Dorsolateral prefrontal cortex (tissue), 122 donors: ENCODE measurements at places on chromosomes 5 and 9.

- no peak for DNase-seq
These were observed 8.3 kb upstream of the SPATA31C1 start for GRCh38 chr9:87909310-87910041.

- DNase-seq = no peak
These were observed 19.8 kb downstream of the JADE2 start for GRCh38 chr5:134545070-134545868.

DNA sequence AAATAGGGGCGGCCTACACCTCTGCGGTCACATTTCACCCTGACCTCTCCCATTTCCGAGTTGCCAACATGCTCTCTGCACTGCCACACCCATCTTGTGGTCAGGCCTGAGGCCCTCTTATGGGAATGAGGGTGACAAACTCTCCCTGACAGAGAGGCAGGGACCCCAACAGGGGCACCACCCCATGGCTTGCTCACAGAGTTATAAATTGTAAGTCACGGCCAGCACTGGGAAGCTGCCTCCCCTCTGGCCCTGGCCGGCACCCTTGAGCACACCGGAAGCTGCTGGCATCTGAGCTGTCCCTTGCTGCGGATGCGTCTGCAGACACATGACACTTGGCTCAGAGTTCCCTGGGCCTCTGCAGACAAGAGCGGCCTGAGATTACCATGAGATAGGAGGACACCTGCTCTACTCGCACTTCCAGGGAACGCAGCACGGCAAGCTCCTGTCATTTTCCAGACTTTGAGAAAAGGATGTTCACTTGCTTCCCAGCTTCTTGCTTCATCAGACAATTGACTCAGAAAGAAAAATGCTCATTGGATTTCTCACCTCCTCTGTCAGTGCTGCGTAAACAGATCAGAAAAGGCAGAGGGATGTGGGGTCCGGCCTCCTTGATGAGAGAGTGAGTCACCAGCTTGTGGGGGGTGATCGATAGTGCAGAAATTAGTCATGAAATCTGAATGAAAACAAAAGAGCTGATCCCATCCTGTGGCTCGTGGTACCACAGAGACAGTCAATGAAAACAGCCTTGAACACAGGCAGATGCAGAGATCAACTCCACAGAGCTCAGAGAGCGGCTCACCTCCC lies 269.8 kb downstream of the SYK start:
- DNase-seq = no peak

- DNase-seq = no peak
These were observed 85.3 kb upstream of the CD180 start for GRCh38 chr5:67281874-67282273.

- DNase-seq = no peak
These were observed 60.6 kb upstream of the PTPN3 start for GRCh38 chr9:109558718-109559151.

- DNase-seq = no peak
These were observed 16.4 kb downstream of the C5orf63 start for GRCh38 chr5:127056896-127057295.

DNA sequence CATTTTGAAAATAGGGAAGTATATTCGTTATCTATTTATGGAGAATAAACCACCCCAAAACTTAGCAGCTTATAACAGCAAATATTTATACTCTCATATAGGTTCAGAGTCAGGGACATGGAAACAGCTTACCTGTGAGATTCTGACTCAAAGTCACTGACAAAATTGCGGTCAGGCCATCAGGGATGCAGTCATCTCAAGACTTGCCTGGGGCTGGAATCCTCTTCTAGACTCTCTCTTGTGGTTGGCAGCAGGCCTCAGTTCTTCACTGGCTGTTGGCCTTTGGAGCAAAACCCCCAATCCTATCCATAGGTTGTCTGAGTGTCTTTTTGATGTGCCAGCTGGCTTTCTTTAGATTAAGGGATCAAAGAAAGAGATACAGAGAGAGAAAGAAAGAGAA lies 275.6 kb downstream of the SEC61B start:
- no peak for DNase-seq

- peak; percentile 33 for DNase-seq
These were observed at the start of gene PPIC for GRCh38 chr5:123036391-123037103. PPIC (minus strand) TSS chr5:123036725; CDS start chr5:123036625, 100 bp downstream.

GRCh38 chr5:52802272-52802973 lies 14.7 kb downstream of the ITGA1 start:
- no peak for DNase-seq

GRCh38 chr9:122807271-122807900 lies 7.5 kb downstream of the OR1K1 start:
- DNase-seq = no peak

GRCh38 chr5:41863871-41864486 lies 6.2 kb downstream of the OXCT1 start:
- no peak for DNase-seq

GRCh38 chr9:117359910-117360309 lies 54.9 kb downstream of the ASTN2 start:
- DNase-seq = no peak

DNA sequence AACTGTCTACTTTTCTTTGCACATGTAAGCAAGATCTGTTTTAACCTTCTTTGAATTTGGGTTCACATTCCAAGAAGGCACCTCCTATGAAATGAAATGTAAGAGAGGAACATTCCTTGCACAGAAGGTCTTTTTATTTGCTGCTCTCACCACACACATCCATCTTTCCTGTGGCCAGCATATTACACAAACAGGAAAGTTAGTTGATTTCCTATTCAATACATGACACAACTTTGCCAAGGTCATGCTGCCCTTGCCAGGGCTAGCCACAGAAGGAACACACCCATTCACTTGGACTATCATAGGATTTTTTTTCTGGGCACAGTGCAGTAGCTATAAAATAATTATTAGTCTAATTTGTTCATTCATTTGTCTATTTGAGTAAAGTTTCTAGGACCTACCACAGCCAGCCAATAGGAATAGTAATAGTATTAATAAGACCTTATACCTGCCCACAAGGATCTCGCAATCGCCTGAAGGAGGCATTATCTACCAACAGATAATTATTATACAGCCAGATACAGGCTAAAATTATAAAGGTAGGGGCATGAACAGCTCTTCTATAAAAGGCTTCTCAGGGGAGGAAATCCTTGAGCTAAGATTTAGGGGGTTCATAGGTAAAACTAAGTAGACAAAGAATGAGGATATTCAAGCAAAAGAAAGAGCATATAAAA lies 78.1 kb upstream of the NREP start:
- DNase-seq = no peak

DNA sequence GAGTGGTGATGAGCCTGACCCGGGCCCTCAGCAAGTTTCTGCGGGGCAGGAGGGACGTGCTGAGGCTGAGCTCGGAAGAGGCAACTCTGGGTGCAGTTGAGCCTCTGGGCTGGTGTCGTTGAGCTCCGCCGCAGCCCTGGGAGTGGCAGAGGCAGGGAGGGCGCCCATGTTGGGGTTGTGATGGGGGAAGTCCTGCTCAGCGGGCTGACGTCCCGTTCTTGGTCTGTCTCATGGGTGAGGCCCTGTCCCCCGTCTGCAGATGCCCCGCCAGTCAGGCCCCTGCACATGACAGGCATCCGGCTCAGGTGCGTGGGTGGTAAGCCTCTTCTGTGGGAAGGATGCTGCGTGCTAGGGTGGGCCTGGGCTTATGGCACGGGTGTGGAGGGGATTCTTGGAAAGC lies 64.3 kb downstream of the RXRA start:
- DNase-seq = no peak

DNA sequence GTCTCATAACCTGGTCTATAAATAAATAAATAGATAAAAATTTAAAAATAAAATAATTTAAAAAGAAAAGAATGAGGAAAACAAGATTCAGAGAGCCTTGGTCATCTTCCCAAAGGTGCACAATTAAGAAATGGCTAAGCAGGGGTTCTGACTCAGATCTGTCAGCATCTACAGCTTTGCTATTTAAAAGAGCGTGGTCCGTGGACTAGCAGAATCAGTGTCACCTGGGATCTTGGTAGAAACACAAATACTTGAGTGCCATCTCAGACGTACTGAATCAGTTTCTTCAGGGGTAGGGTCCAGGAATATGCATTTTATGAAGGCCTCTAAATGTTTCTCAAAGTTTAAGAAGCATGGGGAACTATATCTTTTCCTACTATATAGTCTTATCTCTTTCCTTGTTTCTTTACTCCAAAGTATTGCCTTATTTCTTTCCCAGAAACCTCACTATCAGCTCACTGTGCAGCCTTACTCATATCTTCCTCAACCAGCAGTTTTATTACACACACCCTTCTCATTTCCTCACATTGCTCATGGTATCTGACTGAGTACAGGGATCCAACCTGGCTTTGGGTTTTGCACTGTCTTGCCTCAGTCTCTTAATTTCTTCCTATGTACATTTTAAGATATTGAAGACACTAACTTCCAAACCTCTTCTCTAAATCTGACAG lies 58.6 kb downstream of the TMC1 start:
- no peak for DNase-seq

GRCh38 chr5:153066281-153066680 lies 424.2 kb upstream of the GRIA1 start:
- DNase-seq = no peak

DNA sequence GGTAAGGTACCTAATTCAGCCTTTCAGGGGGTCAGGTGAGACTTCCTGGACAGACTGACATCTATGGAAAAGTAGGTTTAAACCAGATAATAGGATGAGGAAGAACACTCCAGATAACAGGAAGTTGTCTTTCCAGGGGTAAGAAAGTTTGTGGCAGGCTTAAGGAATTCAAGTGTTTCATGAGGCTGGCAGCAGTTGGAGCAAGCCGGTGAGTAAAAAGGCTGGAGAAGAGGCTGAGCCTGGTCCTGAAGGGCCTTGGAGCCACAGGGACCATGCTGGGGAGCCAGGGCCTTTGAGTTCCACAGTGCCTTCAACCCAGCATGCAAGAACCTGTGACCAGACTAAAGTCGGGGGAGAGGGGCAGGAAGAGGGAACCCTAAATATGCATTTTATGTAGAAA lies 353.4 kb downstream of the SPOCK1 start:
- no peak for DNase-seq

DNA sequence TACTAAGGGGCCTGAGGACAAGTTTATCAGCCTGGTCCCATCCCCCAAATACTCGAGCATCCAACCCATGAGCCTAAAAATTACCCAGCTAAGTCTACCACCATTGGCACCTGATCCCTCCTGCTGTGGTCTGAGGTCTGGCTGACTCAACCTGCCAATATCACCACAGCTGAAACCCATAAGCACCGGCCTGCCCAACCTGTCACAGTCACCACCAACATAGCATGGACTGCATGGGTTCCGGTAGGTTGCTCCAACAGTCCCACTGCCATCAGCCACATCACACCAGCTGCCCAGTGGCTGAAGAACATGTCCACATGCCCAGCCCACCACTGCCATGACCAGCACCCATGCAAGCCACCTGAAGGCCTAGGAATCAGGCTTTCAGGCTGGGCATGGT lies 495.0 kb downstream of the PRELID2 start:
- no peak for DNase-seq

GRCh38 chr9:122338994-122339393 lies 31.8 kb upstream of the PTGS1 start:
- no peak for DNase-seq

- no peak for DNase-seq
These were observed 140.3 kb upstream of the RASA1 start for GRCh38 chr5:87127426-87127825.

GRCh38 chr5:62155988-62156387 lies 150.0 kb upstream of the KIF2A start:
- DNase-seq = no peak
